Kidney (tissue), 22 donors: ENCODE measurements at places on chromosomes 5 and 9. TPM values are rescaled to one million over a fixed set of nuclear protein-coding genes. Genes with fewer than 3 reads are reported as not detected.
A peak's percentile ranks its signal among the peaks of the same experiment; 100 is the strongest.

- H3K27ac ChIP-seq: no peak overlapping the region
- DNase-seq: no peak
- no peaks in the 10 kb centered on the region for H3K4me1 ChIP-seq
- no peaks in the 10 kb centered on the region for H3K36me3 ChIP-seq
- H3K4me3 ChIP-seq: no peak overlapping the region
Measured at GRCh38 chr5:173281910-173282309, 46.3 kb downstream of the STC2 start.

COL23A1 gene
- total RNA-seq: 8.7 TPM

BTNL9 gene
- 11.9 TPM for total RNA-seq

- H3K27me3 ChIP-seq: no peaks in the 10 kb centered on the region
- DNase-seq: no peak
- H3K27ac ChIP-seq: no peak overlapping the region
- H3K4me3 ChIP-seq: no peak overlapping the region
- H3K4me1 ChIP-seq: no peaks in the 10 kb centered on the region
- no peaks in the 10 kb centered on the region for H3K36me3 ChIP-seq
Measured at GRCh38 chr9:134779640-134780039, 101.0 kb upstream of the FCN2 start.

GRCh38 chr5:84715091-84715490 is 330.4 kb upstream of the EDIL3 start:
- H3K27me3 ChIP-seq: no peaks in the 10 kb centered on the region
- DNase-seq: no peak
- H3K27ac ChIP-seq: no peak overlapping the region

GRCh38 chr9:137860361-137860760 is 17.2 kb upstream of the CACNA1B start:
- no peaks in the 10 kb centered on the region for H3K27me3 ChIP-seq
- no peaks in the 10 kb centered on the region for H3K36me3 ChIP-seq
- H3K4me1 ChIP-seq: no peaks in the 10 kb centered on the region
- H3K4me3 ChIP-seq: no peak overlapping the region

PCDHA9 gene
- total RNA-seq: 0.85 TPM

- no peaks in the 10 kb centered on the region for H3K4me1 ChIP-seq
- H3K27me3 ChIP-seq: no peaks in the 10 kb centered on the region
- H3K27ac ChIP-seq: no peak overlapping the region
- no peak for DNase-seq
- no peaks in the 10 kb centered on the region for H3K36me3 ChIP-seq
Measured at GRCh38 chr9:14380061-14380836, 66.3 kb upstream of the NFIB start.

RANBP3L gene
- 7.1 TPM for total RNA-seq

C6 gene
- total RNA-seq: 46.2 TPM

DNA sequence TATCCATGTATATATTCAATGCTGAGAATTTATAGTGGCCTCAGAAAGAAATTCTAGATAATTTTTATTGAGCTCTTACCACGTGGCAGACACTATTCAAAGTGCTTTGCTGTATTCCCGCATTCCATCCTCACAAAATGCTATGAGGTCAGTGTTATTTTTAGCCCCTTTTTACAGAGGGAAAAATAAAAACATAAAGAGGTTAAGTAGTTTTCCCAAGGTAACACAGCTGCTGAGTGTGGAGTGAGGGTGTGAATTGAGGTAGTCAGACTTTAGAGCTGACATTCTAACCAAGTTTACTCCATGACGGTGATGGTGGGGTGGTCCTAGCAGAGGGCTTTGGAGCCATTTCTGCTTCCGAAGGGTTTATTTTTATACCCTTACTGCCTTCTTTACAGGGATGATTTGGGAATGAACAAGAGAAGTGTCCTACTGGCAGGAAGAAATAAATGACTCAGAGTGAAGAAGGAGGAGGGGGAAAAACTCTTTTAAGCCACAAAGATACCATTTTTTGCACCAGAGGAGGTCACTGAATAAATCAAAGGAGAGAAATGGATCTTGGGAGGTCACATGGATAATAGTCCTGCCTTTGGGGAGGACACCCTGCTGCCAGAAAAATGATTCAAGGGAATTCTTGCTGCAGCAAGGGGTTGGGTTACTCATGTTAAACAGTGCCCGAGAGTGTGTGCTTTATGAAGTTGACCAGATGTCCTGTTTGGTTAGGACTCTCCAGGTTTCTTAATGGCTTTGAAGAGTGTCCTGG is 76.1 kb downstream of the HMHB1 start:
- no peak for DNase-seq
- H3K36me3 ChIP-seq: no peaks in the 10 kb centered on the region
- H3K27me3 ChIP-seq: no peaks in the 10 kb centered on the region
- no peaks in the 10 kb centered on the region for H3K4me1 ChIP-seq
- no peak overlapping the region for H3K27ac ChIP-seq
- H3K4me3 ChIP-seq: no peak overlapping the region

DNA sequence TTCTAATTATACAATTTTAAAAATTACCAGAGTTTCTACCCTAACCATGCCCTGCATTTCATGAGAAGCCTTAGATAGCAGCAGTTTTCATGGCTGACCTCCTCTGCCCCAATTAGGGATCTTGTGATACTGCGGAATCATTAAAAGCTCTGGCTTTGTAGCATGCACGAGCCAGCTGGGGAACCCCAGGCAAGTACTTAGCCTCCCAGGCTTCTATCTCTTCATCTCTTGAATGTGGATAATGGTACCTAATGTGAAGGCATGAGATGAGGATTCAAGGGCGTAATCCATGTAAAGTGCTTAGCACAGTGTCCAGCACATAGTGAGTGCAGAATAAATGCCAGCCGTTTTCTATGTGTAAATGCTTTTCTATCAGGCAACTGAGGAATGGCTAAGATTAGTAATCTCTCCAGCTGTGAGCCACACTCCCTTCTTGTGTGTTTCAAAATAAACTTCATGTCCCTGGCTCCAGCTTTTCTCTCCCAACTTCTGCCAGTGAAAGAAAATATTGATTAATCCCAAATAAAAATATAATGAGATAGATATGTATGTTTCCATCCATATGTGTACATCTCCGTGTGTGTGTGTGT is 88.4 kb downstream of the APBA1 start:
- no peak overlapping the region for H3K4me3 ChIP-seq
- no peaks in the 10 kb centered on the region for H3K36me3 ChIP-seq
- no peaks in the 10 kb centered on the region for H3K27me3 ChIP-seq
- H3K27ac ChIP-seq: no peak overlapping the region

GRCh38 chr5:116358911-116359418 is 215.7 kb downstream of the SEMA6A start:
- H3K36me3 ChIP-seq: no peaks in the 10 kb centered on the region
- peaks cover 3% of the 10 kb centered on the region for H3K4me1 ChIP-seq
- H3K27ac ChIP-seq: no peak overlapping the region
- no peak overlapping the region for H3K4me3 ChIP-seq
- no peak for DNase-seq

DNA sequence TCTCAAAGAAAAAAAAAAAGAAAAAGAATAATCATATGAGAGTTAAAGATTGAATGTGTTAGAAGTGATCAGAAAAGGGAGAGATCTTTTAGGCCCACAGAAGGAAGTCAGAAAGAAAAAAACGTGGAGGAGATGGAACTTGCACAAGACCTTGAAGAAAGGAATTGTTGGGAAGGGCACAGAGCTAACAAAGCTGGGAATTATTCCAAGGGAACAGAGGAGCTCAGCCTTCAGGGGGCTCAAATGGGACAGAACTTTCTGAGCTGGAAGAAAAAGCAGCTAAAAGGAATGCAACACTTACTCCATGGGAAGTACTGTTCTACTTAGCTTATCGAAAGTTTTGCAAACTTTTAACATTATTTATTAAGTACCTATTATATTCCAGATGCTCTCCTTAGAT is 153.4 kb upstream of the ADRA1B start:
- no peaks in the 10 kb centered on the region for H3K36me3 ChIP-seq
- H3K4me3 ChIP-seq: no peak overlapping the region
- no peaks in the 10 kb centered on the region for H3K27me3 ChIP-seq
- DNase-seq: no peak
- no peak overlapping the region for H3K27ac ChIP-seq

CBY3 gene
- total RNA-seq: not detected

PCSK5 gene
- total RNA-seq: 14.7 TPM

GRCh38 chr9:127860779-127861178 is 6.3 kb upstream of the ENG start:
- H3K27me3 ChIP-seq: no peaks in the 10 kb centered on the region
- H3K36me3 ChIP-seq: no peaks in the 10 kb centered on the region
- H3K4me1 ChIP-seq: peaks cover under 1% of the 10 kb centered on the region
- no peak overlapping the region for H3K4me3 ChIP-seq
- peak overlapping the region; percentile 11 for H3K27ac ChIP-seq

DNA sequence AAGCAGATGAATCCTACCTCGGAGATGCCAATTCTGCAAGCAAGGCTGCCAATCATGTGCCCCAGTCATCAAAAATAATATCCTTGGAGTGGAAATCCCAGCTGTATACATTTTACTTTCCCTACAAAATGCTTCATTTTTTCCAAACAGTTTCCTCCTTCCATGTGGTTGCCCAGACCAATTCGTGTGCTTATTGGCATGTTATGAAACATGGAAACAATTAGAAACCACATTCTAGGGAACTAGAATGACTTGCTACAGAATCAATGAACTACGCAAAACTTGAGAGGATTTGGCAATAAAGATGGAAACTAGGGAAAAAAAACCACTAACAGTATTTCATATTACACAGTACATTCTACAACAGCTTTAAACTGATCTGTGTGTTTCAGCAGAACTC is 584.5 kb upstream of the DMAC1 start:
- H3K36me3 ChIP-seq: no peaks in the 10 kb centered on the region
- no peak overlapping the region for H3K27ac ChIP-seq
- no peaks in the 10 kb centered on the region for H3K27me3 ChIP-seq
- no peak for DNase-seq
- no peak overlapping the region for H3K4me3 ChIP-seq
- H3K4me1 ChIP-seq: no peaks in the 10 kb centered on the region

- H3K4me1 ChIP-seq: no peaks in the 10 kb centered on the region
- peak overlapping the region; percentile 2 for H3K4me3 ChIP-seq
- H3K27me3 ChIP-seq: no peaks in the 10 kb centered on the region
- H3K27ac ChIP-seq: peak overlapping the region; percentile 20
Measured at GRCh38 chr9:123049589-123050222, 16.2 kb downstream of the GPR21 start.

GRCh38 chr9:13731637-13732036 is 452.1 kb upstream of the MPDZ start:
- H3K36me3 ChIP-seq: no peaks in the 10 kb centered on the region
- H3K27me3 ChIP-seq: no peaks in the 10 kb centered on the region
- H3K27ac ChIP-seq: no peak overlapping the region
- no peak for DNase-seq
- no peaks in the 10 kb centered on the region for H3K4me1 ChIP-seq
- no peak overlapping the region for H3K4me3 ChIP-seq

CDKN2A gene
- total RNA-seq: 4.1 TPM

DNA sequence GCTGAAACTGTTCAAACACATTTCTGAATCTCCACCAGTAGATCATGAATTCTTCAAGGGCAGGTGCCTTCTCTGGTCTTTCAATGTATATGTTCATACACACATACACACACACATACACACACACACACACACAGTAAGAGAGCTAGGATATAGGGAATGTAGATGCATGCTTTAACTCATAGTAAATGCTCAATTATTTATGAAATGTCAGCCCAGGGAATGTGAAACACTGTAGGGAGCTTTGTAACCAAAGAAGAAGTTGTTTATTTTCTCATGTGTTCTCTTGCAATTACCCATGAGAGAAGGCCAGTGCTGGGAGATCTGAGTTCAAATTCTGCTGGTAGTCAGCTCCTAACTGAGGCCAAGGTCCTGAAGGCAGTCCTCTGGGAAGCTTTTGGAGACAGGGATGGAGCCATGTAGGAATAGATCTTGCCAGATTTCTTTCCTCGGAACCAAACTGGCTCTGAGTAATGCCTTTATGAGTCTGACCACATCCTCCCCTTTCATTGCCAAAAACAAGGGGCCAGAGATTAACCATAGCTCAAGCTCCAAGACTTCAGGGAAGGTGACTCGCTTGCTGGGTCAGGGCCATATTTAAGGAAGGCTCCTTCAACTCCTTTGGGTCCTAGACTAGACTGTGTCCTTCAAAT is 487.0 kb upstream of the TNC start:
- no peak overlapping the region for H3K27ac ChIP-seq
- no peaks in the 10 kb centered on the region for H3K4me1 ChIP-seq
- DNase-seq: no peak
- no peaks in the 10 kb centered on the region for H3K27me3 ChIP-seq

DNA sequence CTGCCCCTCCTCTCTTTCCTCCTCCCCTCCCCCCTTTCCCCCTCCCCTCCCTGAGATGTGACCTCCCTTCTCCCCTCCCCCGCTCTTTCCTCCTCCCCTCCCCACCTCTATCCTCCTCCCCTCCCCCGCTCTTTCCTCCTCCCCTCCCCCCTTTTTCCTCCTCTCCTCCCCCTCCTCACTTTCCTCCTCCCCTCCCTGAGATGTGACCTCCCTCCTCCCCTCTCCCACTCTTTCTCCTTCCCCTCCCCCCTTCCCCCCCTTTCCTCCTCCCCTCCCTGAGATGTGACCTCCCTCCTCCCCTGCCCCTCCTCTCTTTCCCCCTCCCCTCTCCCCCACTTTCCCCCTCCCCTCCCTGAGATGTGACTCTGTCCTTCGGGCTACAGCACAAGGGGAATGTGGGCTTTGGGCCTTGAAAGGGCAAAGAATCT is 169.8 kb downstream of the COL23A1 start:
- H3K27me3 ChIP-seq: no peaks in the 10 kb centered on the region
- no peaks in the 10 kb centered on the region for H3K4me1 ChIP-seq
- peak; percentile 49 for DNase-seq
- H3K36me3 ChIP-seq: no peaks in the 10 kb centered on the region

DIRAS2 gene
- 0.98 TPM for total RNA-seq

- H3K36me3 ChIP-seq: no peaks in the 10 kb centered on the region
- H3K4me1 ChIP-seq: peaks cover 7% of the 10 kb centered on the region
- no peak overlapping the region for H3K27ac ChIP-seq
- H3K4me3 ChIP-seq: no peak overlapping the region
Measured at GRCh38 chr9:130239363-130239695, 26.2 kb upstream of the HMCN2 start.

CDH9 gene
- 2.1 TPM for total RNA-seq

DNA sequence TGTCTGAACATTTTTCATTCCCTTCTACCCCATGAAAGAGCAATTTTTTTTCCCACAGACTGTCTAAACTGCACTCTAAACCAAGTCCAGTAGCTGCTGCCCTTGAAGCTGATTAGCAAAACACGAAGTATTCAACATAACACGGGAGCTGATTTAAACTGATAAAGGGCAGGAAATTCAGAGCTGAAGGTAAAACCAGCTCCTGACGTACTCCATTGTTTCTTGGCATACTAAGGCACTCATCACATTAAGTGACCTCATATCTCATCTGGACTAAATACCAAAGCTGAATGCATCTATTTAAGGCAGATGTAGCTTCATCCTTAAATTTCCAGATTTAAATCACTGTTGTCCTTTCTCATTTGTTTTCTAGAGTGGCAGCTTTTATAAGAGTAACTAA is 12.0 kb downstream of the GDF9 start:
- no peaks in the 10 kb centered on the region for H3K4me1 ChIP-seq
- no peaks in the 10 kb centered on the region for H3K36me3 ChIP-seq
- no peak overlapping the region for H3K4me3 ChIP-seq
- H3K27ac ChIP-seq: no peak overlapping the region
- no peak for DNase-seq

DNA sequence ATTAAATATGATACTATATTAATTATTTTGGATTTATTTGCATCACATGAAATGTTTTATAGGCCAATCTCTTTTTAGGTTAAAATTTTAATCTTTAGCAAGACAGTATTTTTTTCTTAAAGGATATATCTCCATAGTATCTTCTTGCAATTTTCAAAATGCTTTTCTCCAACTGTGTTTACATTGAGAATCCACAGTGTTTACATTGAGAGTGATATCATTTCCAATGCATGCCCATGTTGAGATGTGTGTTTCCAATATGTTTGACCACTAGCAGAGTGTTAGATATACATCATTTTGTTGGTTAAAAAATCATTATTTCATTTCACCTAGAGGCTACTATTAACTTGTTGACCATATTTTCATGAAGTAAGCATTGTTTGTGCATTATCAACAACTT is 17.3 kb downstream of the VCAN start:
- DNase-seq: no peak
- no peak overlapping the region for H3K4me3 ChIP-seq
- H3K27me3 ChIP-seq: no peaks in the 10 kb centered on the region
- H3K36me3 ChIP-seq: peaks cover 26% of the 10 kb centered on the region
